Stimulated activated CD4-positive, alpha-beta T cell treated with anti-CD3 and anti-CD28 coated beads, Interleukin-4, amount 100 ng/mL, for 24 hours (primary cell): ENCODE measurements at places on chromosomes 1 and 21.

DNA sequence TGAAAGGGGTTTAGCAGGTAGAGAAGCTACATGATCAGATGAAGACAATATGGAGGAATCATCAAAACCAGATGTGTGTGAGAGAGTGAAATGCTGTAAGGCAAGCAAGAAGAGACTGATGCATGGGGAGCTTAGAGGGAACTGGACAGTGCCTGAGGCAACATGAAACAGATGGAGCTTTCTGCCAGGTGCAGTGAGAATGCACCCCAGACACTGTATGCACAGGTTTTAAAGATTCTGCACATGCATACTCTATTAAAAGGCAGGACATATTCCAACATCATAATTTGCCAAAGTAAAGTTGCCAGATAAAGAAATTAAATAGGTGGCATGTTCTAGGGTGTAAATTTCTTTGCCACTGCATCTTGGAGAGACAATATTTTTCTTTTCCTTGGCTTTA, 200.1 kb downstream of the AMY1C start:
- DNase-seq: no peak

GRCh38 chr1:228095938-228096337, 7.2 kb downstream of the C1orf35 start:
- DNase-seq: no peak

GRCh38 chr1:175073061-175073460, 5.4 kb downstream of the TNN start:
- no peak for DNase-seq

DNA sequence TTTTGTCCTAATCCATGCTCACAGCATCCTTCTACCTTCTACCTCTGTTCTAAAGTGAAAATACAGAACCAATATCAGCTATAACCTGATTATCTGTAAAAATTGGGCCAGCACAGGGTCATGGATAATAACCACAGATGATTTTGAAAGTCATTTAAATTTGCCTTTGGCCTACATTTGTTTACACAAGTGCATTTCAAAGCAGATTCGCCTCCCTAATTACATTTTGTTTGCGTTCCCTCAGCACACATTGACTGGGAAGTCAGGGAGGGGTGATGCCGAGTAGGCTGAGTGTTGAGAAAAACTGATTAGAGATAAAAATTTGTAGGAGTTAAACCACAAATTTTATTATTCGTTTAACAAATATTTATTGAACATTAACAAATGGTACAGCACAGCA, 19.2 kb upstream of the RGS8 start:
- DNase-seq: no peak

DNA sequence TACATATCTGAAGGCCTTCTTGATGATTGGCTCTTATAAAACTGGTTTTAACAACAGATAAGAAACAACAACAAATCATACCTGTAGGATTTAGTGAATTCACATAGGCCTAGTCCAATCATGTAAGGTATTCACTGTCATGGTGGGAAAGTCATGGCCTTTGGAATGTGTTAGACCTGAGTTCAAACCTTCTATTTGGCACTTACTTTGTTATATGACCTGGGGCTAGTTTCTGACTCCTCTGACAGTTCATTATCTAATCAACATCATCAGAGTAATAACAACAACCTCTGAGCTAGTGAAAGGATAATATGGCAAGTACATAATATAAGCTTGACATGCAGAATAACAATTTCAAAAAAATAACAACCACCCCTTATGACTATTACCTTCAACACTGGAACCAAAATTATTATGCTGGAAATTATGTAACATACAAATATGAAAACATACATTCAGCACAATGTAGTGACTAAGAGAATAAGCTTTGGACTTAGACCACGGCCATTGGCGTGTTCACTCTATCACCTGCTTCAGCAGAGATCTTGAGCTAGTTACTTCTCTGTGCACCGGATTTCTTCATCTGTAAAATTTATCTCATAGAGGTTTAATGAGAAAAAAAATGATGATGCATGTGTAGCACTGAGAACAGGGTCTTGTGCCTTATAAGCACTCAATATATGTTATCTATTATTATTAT, 597.6 kb downstream of the LMO4 start:
- DNase-seq: no peak

DNA sequence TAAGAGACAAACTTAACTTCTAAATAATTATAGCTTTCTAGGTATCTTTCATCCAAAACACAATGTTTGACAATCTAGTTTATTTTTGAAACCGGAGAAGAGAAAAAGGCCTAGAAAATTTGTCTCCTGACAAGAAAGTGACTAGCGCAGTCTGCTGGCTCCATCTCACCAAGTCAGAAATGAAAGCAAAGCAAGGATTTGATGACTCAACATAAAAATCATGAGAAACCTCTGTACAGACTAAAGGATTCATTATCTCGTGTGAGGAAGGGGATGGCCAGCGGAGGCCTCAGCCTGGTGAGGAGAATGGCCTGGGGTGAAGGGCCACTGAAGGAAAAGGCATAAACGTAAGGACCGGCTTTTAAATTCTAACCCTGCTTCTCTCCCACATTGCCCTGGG, 20.0 kb upstream of the TSNAX start:
- DNase-seq: no peak

- DNase-seq: no peak
Measured at GRCh38 chr1:187433598-187433997, 604.8 kb downstream of the PLA2G4A start.

DNA sequence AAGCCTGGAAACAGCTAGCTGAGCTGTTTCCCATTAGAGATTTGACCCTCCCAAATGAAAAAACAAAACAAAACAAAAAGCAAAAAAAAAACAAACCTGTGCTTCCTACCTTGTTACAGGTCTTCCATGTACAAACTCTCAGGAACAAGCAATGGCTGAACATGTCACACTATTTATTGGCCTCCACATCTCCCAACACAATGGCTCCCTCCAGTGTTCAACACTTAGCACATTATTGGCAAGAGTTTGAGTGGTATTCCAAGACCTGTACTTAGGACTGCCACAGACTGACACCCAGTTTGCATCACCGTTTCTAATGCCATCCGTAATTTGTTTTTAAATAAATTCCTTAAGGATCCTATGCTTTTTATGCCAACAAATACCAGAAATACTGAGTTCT, 195.0 kb upstream of the OLFM3 start:
- DNase-seq: no peak

DNA sequence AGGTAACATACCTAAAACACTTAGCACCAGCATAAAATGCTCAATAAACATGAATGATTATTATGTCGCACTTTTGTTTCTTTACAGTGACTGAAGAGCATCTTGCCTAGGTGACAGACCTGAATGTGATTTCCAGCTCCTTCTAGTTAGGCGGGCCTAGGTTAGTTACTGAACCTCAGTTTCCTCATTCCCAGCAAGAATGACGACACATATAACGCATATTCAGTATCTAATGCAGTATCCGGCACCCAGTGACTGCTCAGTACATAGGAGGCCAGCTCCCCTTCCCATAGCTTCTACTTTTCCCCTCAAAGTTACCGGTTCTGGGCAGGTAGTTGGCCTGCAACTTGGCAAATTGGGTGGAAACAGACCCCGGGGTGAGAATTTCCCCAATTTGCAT, 763 bp downstream of the AUNIP start:
- no peak for DNase-seq

- no peak for DNase-seq
Measured at GRCh38 chr1:187733232-187733631, 904.5 kb downstream of the PLA2G4A start.

DNA sequence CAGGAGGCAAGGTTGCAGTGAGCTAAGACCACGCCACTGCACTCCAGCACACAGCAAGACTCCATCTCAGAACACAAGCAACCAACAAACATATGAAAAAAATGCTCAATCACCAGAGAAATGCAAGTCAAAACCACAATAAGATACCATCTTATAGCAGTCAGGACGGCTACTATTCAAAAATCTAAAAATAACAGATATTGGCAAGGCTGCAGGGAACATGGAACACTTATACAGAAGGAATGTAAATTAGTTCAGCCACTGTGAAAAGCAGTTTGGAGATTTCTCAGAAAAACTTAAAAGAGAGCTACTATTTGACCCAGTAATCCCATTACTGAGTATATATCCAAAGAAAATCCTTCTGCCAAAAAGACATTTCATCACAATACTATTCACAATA, 27.6 kb upstream of the POGK start:
- DNase-seq: no peak

DNA sequence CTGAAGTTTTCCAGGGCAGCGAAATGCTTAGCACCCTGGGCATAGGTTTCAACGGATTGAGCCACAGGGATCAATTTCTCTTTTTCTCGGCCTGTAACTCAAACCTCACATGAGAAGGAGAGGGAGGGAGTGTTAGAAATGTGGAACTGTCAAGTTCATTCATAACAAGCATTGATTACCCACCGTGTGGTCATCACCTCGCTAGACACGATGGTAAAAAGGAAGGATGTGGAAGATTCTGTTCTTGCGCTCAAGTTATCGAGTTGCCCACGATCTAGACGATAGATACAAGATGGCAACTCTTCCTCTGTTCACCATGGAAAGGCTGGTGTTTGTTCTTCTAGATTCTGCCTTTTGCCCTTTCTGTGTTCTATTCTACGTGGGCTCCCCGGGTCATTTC, 4.0 kb upstream of the RCAN3 start:
- no peak for DNase-seq

GRCh38 chr1:66444438-66445265, 89.3 kb upstream of the SGIP1 start:
- no peak for DNase-seq

DNA sequence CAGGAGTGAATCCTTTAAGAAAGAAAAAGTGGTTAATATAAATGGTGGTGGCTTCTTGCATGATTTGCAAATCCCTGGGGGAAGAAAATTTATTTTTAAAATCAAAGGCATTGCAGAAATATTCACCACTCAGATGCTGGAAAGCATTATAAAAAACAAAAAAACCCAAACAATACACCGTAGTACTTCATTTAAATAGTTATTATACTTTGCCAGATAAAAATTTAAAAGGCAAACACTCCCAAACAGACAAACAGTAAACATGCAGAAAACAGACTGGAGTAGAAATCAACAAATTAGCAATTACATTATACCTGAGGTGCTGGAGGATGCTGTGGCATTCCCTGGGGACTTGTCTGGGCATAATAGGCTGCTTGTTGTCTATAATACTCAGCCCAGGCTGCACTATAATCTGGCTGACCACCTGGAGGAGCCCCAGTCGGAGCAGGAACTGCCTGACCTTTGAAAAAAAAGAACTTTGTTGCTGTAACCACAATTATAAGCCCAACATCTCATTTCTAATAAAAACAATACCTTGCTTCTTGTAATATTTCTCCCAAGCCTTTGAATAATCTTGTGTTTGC, 29.9 kb downstream of the FUBP1 start:
- DNase-seq: no peak

DNA sequence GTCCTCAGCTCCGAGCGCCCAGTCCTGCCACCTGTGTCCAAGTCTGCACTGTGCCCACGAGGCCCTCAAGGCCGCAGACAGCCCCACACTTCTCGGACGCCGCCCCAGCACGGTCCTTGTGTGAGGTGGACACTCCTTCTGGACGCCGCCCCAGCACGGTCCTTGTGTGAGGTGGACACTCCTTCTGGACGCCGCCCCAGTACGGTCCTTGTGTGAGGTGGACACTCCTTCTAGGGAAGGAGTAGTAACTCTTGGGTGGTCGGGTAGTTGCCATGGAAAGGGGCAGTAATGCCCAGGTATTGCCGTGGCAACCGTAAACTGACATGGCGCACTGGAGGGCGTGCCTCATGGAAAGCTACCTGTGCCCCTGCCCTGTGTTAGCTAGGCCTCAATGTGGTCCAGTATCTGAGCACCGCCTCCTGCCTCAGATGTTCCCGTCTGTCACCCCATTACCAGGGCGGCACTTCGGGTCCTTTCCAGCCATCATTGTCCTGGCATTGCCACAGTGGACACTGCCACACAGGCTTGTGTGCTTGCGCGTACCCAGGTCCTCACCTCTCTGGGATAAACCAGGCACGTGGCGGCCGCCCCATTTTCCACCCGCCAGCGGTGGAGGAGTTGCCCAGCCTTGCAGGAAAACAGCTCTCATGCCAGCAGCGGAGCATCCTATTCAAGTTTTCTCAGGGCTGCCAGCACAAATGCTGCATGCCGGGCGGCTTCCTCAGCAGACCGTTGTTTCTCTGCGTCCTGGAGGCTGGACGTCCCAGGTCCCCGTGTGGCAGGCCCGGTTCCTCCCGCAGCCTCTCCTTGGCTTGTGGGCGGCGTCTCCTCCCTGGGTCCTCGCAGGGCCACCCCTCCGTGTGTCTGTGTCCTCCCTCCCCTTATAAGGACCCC, 40.8 kb upstream of the POFUT2 start:
- DNase-seq: no peak

- DNase-seq: no peak
Measured at GRCh38 chr1:158080066-158080465, 86.6 kb downstream of the KIRREL1 start.
